ENCODE measurements at places on chromosomes 3 and 15. TPM values are rescaled to one million over a fixed set of nuclear protein-coding genes. Genes with fewer than 3 reads are reported as not detected.

Gene ZNF660
- 9.7 TPM for polyA plus RNA-seq

Gene TTC21A
- polyA plus RNA-seq, result 7.9 TPM

Gene CLEC3B
- polyA plus RNA-seq, result 31.8 TPM

GRCh38 chr3:32847528-32847927 is 29.7 kb downstream of the TRIM71 start:
- no peak for DNase-seq

DNA sequence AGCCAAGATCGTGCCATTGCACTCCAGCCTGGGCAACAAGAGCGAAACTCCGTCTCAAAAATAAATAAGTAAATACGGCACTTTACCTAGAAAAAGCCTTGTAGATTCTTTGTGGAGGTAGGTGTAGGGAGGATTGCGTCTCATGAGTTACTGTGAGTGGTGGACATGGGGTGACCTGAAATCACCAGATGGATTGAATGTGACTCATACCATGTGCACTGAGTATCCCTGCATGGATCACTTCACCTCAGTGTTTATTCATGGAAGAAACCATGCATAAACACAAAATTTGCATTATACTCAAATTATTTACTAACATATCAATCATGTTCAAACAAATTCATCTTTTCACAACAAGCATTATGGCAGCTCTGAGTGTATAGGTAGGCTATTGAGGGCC is 55.9 kb downstream of the MRPS25 start:
- no peak for DNase-seq

DNA sequence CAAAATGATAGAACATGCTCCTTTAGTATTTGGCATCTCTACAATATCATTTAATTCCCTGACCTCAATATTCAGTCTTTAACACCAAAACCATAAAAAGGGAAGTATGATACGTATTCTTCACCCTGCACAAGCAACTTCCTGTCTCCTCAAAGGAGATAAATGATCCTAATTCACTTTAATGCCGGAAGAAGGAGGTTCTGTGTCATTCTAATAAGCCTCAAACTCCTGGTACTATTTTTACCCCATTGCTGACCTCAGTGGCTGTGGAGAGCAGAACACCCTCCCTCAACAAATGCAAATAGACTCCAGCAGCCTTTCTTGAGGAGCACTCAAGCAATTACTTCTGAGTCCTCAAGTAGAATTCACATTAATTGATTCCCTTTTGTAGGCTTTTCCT is 173.3 kb downstream of the TMEM108 start:
- no peak for DNase-seq

DNA sequence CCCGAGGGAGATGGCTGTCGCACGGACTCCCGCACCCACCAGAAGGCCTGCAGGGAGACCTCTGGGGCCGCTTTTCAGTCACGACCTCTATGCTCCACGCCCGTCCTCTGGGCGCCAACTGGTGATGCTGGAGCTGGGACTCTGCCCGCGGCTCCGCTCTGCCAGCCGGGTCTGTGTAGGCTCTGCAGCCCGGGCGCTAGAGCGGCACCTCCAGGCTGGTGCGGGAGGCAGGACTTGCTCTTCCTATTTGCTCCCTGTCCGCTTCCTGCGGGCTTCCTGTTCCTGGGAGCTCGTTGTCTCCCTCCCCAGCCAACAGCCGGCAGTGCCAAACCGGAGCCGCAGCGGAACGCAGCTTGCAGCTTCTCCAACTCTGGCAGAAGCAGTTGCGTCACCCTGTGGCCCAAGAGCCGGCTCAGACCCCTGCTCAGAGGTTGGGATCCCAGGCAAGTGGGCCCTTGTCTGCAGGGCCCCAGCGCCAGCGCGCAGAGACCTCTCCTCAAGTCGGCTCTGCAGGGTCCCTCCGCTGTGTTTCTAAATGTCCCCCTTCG is 285.9 kb downstream of the XXYLT1 start:
- peak; percentile 27 for DNase-seq

Measured in right renal pelvis (tissue), 4 donors.